CD4-positive, alpha-beta T cell (primary cell): ENCODE measurements at places on chromosomes 3 and 15.

DNA sequence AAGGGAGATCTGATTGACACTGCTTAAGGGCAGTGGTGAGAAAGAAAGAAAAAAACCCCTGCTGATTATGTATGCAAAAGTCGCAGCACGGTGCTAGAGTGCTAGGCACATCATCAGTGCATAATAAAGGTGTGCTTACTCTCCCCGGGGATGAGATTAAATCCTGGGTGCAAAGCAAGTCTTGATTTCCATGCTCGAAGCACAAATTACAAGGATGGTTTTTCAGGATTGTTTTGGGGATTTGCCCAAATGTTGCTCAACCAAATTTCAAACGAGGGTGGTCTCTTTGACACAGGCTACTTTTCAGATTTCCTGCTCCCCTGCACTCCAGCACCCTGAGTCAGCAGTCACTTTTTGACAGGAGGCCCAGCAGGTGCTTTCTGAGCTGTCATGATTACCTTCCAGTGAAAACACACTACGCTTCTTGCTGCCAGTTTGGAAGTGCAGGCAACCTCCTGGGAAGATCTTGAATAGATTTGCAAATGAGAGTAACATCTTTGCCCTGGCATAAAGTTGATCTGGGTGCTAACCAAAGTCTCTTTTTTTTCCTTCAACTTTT lies 167.5 kb upstream of the TRIM42 start:
- DNase-seq = no peak
- H3K36me3 ChIP-seq = no peaks in the 10 kb centered on the region
- H3K27ac ChIP-seq = no peak overlapping the region
- H3K27me3 ChIP-seq = peaks cover 2% of the 10 kb centered on the region
- no peak overlapping the region for H3K4me3 ChIP-seq

GRCh38 chr3:132079147-132079546 lies 44.3 kb upstream of the CPNE4 start:
- H3K27ac ChIP-seq = no peak overlapping the region
- H3K27me3 ChIP-seq = no peaks in the 10 kb centered on the region
- no peaks in the 10 kb centered on the region for H3K4me1 ChIP-seq
- DNase-seq = no peak

DNA sequence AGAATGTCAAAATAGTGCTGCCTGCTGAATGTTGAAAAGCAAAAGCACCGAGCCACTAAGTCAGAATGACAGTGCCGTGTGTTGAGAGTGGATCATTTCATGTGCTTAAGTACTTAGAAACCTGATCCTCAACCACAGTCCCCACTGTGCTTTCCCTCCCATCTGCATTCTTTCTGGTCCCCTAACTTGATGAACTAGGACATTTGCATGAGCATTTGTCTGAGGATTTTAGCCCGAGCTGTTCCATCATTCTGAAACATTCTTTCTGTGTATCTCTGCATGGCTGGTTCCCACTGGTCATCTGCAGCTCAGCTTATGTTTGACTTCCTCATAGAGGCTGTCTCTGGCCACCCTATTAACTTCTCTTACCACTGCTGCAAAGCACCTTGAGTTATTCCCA lies 42.0 kb downstream of the SST start:
- no peaks in the 10 kb centered on the region for H3K4me1 ChIP-seq
- no peak for DNase-seq
- no peak overlapping the region for H3K27ac ChIP-seq
- no peaks in the 10 kb centered on the region for H3K36me3 ChIP-seq
- no peak overlapping the region for H3K4me3 ChIP-seq
- no peaks in the 10 kb centered on the region for H3K27me3 ChIP-seq

- no peak for DNase-seq
- H3K4me1 ChIP-seq = peaks cover 38% of the 10 kb centered on the region
- H3K27ac ChIP-seq = no peak overlapping the region
- H3K36me3 ChIP-seq = peaks cover 27% of the 10 kb centered on the region
- no peaks in the 10 kb centered on the region for H3K27me3 ChIP-seq
Observed at GRCh38 chr3:101725890-101726275, 1.5 kb downstream of the CEP97 start.

GRCh38 chr3:21752749-21753347 lies 1.8 kb upstream of the ZNF385D start:
- DNase-seq = no peak
- no peaks in the 10 kb centered on the region for H3K4me1 ChIP-seq
- H3K36me3 ChIP-seq = no peaks in the 10 kb centered on the region
- H3K27me3 ChIP-seq = no peaks in the 10 kb centered on the region
- no peak overlapping the region for H3K27ac ChIP-seq
- no peak overlapping the region for H3K4me3 ChIP-seq
